ENCODE measurements at places on chromosomes 4 and X.

GRCh38 chrX:17743913-17744312, 6.6 kb downstream of the SCML1 start:
- H3K27ac ChIP-seq: no peak overlapping the region
- no peaks in the 10 kb centered on the region for H3K4me1 ChIP-seq
- no peak overlapping the region for H3K4me3 ChIP-seq

DNA sequence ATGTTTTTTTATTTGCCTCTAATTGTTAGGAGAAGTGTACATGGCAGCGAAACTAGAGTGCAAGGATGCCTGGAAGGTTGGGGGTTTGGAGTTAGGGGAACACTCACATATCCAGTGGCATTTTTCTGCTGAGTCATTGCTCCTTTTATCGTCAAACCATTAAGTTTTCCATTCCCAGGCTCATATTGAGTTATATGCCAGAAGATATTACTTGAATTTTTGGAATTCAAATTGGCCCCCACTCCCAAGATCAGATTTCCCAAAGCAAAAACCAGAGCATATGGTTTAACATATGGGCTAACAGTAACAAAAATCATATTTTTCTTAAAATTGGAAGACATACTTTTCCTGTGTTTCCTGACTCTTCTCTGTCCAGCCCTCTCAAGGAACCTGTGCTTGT, 152.7 kb downstream of the FSTL5 start:
- no peak overlapping the region for H3K4me3 ChIP-seq
- no peaks in the 10 kb centered on the region for H3K27me3 ChIP-seq
- H3K27ac ChIP-seq: no peak overlapping the region
- DNase-seq: no peak
- no peaks in the 10 kb centered on the region for H3K36me3 ChIP-seq

GRCh38 chrX:40736170-40736505, 796 bp upstream of the MED14 start:
- no peaks in the 10 kb centered on the region for H3K36me3 ChIP-seq
- peak overlapping the region; percentile 19 for H3K4me3 ChIP-seq
- no peaks in the 10 kb centered on the region for H3K4me1 ChIP-seq
- H3K27me3 ChIP-seq: no peaks in the 10 kb centered on the region
- H3K27ac ChIP-seq: peak overlapping the region; percentile 62
- peak; percentile 5 for DNase-seq

DNA sequence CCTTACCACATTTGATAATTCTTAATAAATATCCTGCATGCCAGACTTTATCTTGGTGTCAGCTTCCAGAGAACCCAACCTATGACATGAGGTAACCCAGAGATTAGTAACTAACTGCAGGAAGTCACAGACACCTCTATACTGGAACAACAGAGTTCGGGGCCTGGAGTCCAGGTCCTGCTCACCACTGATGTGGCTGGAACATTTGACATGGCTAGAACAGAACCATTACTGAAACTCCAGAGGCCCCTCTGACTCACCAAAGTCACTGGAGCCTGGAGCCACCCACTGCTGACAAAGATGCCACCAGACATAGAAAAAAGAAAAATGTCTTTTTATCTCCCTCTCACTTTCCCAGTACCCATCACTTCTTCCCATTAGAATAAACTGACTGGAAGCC, 403.7 kb downstream of the MID1IP1 start:
- no peaks in the 10 kb centered on the region for H3K36me3 ChIP-seq
- no peak overlapping the region for H3K27ac ChIP-seq
- H3K4me1 ChIP-seq: no peaks in the 10 kb centered on the region

- H3K27ac ChIP-seq: no peak overlapping the region
- H3K27me3 ChIP-seq: no peaks in the 10 kb centered on the region
- H3K4me3 ChIP-seq: no peak overlapping the region
These were observed 3.6 kb downstream of the MAGIX start for GRCh38 chrX:49165901-49166881.

GRCh38 chr4:10051517-10052135, 30.3 kb upstream of the SLC2A9 start:
- peaks cover 6% of the 10 kb centered on the region for H3K4me1 ChIP-seq
- no peak overlapping the region for H3K27ac ChIP-seq
- no peaks in the 10 kb centered on the region for H3K27me3 ChIP-seq
- DNase-seq: peak; percentile 49
- no peaks in the 10 kb centered on the region for H3K36me3 ChIP-seq

DNA sequence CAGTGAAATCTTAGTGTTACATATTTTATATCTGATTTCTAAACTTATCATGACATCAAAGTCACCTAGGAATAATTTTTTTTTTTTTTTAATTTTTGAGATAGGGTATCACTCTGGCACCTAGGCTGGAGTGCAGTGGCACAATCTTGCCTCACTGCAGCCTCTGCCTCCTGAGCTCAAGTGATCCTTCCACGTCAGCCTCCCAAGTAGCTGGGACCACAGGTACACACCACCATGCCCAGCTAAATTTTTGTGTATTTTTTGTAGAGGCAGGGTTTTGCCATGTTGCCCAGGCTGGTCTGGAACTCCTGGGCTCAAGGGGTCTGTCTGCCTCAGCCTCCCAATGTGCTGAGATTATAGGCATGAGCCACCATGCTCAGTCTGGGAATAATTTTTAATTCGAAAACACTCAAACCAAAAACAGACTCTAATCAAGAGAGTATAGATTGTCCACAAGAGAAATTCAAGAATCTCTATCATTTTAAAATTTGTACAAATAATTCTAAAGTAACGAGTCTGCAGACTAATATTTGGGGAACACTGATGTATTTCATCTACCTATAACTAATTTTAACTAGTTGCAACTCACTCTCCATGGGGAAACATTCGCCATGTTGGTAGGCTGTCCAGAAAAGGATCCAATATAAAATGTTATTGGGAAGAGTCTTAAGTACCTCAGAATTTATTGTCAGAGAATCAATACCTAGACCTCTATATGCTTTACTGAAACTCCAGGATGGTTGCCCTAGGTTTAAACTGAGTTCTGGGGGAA, 3.4 kb downstream of the SLC7A11 start:
- no peaks in the 10 kb centered on the region for H3K4me1 ChIP-seq
- no peak overlapping the region for H3K4me3 ChIP-seq
- H3K27ac ChIP-seq: no peak overlapping the region
- no peaks in the 10 kb centered on the region for H3K36me3 ChIP-seq
- no peaks in the 10 kb centered on the region for H3K27me3 ChIP-seq

- DNase-seq: peak; percentile 67
- no peaks in the 10 kb centered on the region for H3K36me3 ChIP-seq
- no peak overlapping the region for H3K27ac ChIP-seq
- H3K27me3 ChIP-seq: no peaks in the 10 kb centered on the region
- H3K4me1 ChIP-seq: peaks cover 2% of the 10 kb centered on the region
- H3K4me3 ChIP-seq: no peak overlapping the region
These were observed 109.8 kb upstream of the HPGD start for GRCh38 chr4:174631901-174632758.

DNA sequence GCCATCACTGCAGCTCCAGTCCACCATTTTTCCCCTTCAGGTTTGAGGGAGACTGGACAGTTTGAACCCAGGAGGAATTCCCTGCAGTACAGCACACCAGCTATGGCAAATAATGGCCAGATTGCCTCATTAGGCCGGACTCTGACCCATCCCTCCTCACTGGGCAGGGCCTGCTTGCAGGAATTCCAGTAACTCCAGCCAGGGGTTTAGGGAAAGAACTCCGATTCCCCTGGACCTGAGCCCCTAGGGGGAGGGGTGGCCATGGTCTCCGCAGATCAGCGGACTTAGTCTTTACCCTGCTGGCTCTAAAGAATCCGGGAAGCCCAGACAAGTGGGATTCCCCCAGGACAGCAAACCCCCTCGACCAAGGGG, 342.8 kb downstream of the DMD start:
- no peaks in the 10 kb centered on the region for H3K27me3 ChIP-seq
- H3K4me3 ChIP-seq: no peak overlapping the region
- DNase-seq: no peak

GRCh38 chrX:107197319-107197718, 8.9 kb downstream of the NUP62CL start:
- peak; percentile 42 for DNase-seq
- no peaks in the 10 kb centered on the region for H3K36me3 ChIP-seq
- no peaks in the 10 kb centered on the region for H3K4me1 ChIP-seq
- no peak overlapping the region for H3K4me3 ChIP-seq
- no peak overlapping the region for H3K27ac ChIP-seq
- no peaks in the 10 kb centered on the region for H3K27me3 ChIP-seq

DNA sequence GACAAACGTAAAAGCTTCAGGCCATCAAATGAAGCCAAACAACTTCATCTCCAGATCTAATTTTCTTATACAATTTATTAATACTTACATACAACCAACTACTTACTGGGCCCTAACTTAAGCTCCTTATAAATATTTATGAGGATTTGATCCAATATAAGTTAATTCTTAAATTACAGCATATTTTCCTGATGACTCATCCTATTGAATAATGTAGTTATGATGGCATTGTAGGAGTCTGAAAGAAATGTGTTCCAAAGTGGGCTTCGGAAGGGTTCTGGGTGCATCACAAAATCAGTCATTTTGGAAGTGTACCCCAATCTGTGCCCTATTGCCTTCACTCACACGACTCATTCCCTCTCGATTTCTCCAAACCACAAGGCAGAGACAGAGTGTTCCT, 455.1 kb upstream of the CTSO start:
- no peaks in the 10 kb centered on the region for H3K27me3 ChIP-seq
- DNase-seq: no peak
- no peaks in the 10 kb centered on the region for H3K36me3 ChIP-seq
- H3K4me1 ChIP-seq: no peaks in the 10 kb centered on the region
- H3K27ac ChIP-seq: no peak overlapping the region

Data from mesendoderm (in vitro differentiated cells).